ENCODE measurements at places on chromosomes 1 and 21.

DNA sequence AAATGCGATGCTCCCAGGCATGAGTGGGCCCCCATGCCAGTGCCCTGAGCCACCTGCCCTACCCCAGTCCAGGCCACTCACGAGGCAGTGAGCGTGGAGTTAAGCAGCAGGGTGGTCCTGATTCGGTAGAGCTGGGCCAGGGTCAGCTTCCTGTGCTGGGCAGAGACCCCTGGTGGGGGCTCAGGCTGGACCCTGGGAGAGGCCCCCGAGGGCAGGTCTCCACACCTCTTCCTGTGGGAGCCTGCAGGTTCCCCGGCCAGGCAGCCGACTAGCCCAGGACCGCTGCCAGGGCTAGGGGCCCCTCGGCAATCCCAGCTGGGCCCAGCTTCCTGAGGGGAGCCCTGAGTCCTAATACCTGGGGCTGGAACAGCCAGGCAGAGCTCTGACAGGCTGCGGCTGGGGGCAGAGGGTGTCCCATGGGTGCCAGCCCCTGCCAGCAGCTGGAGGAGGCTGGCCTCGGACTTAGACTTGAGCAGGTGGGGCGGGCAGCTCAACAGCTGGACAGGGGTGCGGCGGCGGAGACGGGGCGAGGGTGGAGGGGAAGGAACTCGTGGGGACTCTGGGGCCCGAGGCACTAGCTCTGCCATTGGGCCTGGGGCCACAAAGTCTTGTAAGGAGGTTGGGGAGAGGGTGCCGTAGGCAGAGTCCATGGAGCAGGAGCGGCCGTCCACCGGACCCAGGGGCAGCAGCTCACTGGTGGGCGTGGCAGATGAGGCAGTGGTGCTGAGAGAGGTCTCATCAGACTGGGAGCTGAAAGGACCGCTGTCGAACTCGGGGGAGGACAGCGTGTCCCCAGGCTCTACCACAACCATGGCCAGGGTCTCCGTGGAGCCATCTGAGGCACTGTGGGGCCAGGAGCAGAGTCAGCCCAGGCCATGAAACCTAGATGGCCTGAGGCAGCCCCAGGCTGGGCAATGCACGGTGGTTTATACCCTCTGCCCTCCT, 2.0 kb upstream of the TNFRSF25 start:
- no peak for DNase-seq

DNA sequence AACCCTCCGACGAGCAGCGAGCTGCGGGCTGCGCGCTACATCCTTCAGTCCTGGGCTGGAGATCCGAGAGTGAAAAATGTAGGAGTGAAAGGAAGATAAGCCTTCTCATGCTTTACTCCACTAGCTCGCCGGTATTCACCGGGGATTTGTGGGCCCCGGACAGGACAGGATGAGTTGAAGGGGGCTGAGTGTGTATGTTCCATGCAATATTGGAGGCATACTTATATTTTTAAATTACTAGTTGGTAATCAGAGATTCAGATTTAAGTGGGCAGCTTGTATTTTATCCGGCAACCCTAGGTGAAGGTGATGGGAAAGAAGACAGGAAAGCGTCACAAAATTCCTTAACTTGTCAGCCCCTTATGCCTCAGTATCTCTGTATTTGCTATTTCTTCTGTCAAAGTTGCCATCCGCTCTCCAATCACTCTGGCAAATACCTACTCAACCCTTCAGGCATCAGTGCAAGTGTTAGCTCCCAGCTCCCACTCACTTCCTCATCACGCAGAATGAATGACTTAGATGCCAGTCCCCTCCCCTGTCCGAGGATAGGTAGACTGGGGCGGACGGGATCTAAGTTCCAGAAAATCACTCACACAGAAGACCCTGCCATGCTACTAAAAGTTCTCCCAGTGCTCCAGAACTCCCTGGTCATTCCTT, 503 bp upstream of the PIGM start:
- DNase-seq: no peak

DNA sequence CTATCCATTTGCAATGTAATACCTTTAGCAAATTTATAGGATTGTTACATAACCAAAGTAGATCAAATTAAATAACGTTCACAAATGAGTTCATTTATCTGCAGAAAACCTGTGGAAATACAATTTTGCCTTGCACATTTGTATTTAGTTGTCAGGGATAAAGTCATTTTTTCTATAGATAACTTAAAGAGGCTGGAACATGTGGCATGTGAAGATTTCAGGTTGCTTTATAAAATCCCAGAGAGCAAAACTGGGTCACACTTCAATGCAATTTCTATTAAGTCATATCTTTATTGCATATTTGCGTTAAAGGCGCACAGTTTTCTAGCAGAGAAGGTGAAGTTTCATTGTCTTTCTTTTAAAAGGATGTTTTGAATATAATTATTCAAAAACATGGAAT, 342.4 kb downstream of the USP25 start:
- DNase-seq: no peak

GRCh38 chr21:35933466-35933865, 126.9 kb downstream of the SETD4 start:
- DNase-seq: no peak

- DNase-seq: no peak
These were observed 894 bp upstream of the TSEN15 start for GRCh38 chr1:184050636-184051035.

DNA sequence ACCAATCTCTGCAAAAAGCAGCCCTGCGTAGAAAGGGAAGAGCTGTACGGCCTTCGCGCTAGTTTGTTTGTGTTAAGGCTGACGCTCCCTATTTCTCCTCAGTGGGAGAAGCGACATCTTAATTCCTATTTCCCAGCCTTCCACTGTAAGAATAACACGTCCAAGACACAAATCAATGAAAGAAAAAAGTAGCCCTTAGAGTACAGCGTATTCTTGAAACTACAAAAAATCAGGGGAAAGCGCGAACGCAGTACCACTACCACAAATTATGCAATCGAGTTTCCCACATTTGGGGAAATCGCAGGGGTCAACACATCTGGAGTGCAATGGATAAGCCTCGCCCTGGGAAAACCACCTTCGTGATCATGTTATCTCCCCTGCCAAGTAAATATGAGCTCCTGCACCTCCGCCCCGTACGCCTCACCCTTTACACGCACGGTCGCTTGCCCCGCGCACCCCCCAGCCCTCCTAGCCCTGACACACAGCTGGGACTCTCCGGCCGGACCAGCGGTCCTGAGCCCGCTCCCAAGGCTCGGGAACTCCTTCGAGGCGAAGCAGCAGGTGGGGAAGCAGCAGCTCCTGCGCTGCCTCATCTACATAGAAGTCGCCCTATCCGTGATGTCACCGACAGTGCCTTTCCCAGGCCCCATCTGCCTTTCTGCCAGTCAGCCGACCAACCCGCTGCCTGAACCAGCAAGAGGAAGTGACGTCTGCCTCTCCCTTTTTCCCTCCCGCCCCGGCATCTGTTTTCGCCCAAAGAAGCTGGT, 94.7 kb downstream of the PPIAL4G start:
- DNase-seq: peak; percentile 90

GRCh38 chr21:45536301-45537081, 5.7 kb downstream of the SLC19A1 start:
- no peak for DNase-seq

DNA sequence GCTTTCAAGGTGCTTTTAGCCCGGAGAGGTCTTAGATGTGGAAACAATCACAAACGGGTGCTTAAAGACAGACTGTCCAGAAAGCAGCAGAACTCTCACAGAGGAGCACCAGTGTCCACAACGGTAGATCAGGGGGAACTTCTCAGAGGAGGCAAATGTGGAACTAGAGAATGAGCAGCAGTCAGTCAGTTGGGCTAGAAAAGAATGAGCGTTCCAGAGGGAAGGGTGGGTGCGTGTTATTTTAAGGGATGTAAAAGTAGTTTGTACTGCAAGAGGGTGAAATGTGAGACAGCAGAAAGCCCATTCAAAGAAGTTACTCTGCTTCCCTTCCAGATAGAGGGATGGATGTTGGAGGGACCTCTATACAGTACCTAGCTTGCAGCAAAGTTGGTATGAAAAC, 30.9 kb downstream of the RGS5 start:
- no peak for DNase-seq

GRCh38 chr1:156160743-156161171, 7.4 kb downstream of the SEMA4A start:
- DNase-seq: peak; percentile 55

DNA sequence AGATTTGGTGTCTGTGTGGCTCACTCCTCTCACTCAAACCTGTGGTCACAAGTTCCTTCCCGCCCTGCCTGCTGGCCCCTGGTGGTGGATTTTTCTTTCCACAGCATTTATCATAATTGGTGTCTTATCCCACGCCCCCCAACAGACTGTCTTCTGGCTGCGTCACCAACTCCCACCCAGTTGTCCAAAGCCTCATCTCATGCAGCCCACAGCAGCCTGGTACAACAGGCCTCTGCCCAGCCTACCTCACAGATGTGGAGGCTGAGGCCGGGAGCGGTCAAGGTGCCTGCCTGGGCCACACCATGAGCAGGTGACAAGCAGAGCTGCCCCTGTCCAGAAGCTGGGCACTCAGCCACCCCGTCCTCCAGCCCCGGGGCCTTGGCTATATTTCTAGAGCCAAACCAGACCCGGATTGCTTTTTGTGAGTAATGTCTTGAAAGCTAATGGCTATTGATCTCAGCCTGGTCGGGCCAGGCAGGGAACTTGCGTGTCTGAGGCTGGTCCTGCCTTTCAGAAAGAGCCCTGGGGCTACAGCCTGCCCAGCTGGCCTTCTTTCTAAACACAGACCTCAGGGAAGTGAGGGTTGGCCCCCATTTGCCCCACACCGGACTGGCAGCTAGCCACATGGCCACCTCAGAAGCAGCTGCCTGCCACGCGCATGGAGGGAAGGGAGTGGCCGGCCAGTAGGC, 2.6 kb downstream of the KCNAB2 start:
- DNase-seq: no peak

Data from activated naive CD8-positive, alpha-beta T cell treated with anti-CD3 and anti-CD28 coated beads for 36 hours (primary cell).